Peyer's patch (tissue), 4 donors: ENCODE measurements at places on chromosomes 13 and 19.

DNA sequence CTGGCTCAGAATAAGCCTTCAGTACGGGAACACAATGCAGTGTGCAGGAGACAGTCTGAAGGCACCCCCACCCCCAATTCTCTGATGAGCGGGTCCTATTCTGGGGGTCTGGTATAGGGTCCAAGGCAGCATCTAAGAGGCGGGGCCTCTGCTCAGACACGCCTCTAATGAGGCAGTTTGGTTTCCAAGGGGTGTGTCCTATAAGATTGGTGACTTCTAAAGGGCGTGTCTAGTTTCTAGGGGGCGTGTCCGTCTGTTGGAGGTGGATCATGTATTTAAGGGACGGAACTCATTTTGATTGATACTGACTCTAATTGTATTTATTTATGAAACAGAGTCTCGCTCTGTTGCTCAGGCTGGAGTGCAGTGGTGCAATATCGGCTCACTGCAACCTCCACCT lies 8.7 kb downstream of the FIZ1 start:
- peaks cover 21% of the 10 kb centered on the region for H3K4me1 ChIP-seq
- DNase-seq, result no peak
- H3K27me3 ChIP-seq, result no peaks in the 10 kb centered on the region
- no peak overlapping the region for H3K4me3 ChIP-seq

DNA sequence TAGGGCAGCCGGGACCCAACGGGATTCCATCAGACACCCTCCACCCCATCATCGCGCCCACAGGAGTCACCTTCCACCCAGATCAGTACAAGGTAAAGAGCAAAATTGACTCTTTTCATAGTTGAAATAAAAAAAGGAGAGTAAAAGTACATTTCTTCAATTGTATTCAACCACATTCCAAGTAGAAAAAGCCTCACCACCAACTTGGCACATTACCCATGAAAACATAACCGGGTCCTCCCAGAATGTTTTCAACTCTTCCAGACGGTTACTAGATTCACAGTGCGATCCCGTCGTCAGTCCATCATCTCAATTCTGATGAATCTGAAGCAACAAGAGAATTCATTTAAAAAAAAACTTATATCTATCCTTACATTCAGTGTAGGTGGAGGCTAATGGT lies 125.2 kb downstream of the RAB20 start:
- no peaks in the 10 kb centered on the region for H3K27me3 ChIP-seq
- DNase-seq, result no peak
- no peaks in the 10 kb centered on the region for H3K36me3 ChIP-seq
- no peak overlapping the region for H3K4me3 ChIP-seq
- H3K4me1 ChIP-seq, result no peaks in the 10 kb centered on the region

DNA sequence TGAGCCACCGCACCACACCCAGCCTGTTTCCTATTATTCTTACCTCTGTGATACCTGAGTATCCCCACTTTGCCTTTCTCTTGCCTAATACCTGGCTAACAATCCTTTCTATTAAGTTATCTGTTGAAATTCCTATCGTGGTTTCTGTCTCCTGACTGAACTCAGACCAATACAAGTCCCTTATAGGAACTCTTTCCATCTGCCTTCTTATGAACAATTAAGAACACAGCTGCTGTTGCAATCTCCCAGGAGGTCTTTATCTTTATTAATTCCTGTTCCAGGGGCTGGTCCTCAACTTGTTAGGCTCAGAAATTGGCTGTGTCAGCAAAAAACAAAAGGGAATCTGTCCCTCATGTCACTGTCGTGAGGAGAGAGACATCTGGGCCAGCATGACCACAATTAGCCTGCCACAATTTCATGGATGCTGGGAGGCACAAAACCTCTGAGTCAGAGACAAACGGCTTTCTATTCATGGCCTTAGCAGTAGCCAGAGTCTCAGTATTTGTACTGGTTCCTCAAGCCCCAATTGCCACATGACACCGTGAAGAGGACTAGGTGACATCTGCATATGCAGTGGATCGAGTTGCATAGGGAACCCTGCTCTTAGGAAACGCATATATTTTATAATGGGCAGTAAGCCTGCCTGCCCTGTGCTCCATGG lies 58.2 kb downstream of the NUFIP1 start:
- no peaks in the 10 kb centered on the region for H3K4me1 ChIP-seq
- H3K27ac ChIP-seq, result no peak overlapping the region
- no peak for DNase-seq
- H3K36me3 ChIP-seq, result no peaks in the 10 kb centered on the region
- H3K27me3 ChIP-seq, result no peaks in the 10 kb centered on the region

- no peak overlapping the region for H3K27ac ChIP-seq
- H3K36me3 ChIP-seq, result no peaks in the 10 kb centered on the region
- H3K4me1 ChIP-seq, result no peaks in the 10 kb centered on the region
- no peak overlapping the region for H3K4me3 ChIP-seq
- DNase-seq, result no peak
Observed at GRCh38 chr13:77545626-77546412, 10.3 kb downstream of the SCEL start.

DNA sequence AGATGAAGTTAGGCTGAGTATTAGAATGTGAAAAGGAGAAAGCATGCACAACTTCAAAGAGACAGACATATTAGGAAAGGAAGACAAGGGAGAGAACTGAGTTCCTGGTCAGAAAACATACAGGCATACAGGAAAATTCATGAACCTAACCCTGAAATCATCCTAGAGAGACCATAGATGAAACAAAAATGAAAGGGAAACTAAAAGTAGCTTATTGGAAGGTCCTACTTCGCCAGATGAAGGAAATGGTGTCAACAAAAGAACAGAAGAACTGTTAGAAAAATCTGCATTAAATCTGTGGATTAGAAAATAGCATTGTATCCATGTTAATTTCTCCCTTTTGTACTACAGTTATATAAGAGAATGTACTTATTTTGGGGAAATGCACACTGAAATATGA lies 169.0 kb upstream of the UFM1 start:
- no peak overlapping the region for H3K27ac ChIP-seq
- no peaks in the 10 kb centered on the region for H3K27me3 ChIP-seq
- H3K4me1 ChIP-seq, result no peaks in the 10 kb centered on the region

DNA sequence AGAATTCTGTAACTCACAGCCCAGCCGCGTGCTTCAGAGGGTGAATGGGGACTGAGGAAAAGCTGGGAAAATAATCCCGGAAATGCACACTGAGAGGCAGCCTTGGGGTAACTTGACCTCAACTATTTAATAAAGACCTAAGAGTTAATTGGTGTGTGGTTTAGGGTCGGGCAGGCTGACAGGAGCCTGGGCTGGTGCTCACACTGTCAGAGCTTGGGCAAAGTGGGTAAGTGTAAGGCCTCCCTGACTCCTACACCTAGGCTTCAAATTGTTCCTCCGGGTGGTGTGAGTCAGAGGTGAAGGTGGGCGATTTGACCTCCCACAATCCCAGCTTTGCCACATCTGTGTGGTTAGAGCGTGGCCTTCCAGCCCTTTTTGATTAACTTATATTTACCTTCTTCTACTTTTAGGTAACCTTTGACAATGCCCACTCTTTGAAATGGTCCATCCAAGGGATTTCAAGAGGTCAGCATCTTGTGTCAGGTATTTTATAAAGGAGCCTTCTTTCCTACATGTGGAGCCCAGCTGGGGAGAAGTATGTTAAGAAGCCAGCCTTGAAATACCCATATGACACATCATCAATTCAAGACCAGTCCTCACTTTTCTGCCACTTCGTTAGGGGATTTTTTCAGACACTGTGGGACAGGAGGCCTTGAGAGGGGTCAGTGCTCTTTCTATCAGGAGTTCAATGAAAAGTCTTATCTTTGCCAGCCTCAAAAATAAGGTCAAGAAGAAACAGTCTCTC lies 114.2 kb downstream of the NUFIP1 start:
- H3K27me3 ChIP-seq, result no peaks in the 10 kb centered on the region
- H3K27ac ChIP-seq, result no peak overlapping the region
- no peaks in the 10 kb centered on the region for H3K36me3 ChIP-seq

DNA sequence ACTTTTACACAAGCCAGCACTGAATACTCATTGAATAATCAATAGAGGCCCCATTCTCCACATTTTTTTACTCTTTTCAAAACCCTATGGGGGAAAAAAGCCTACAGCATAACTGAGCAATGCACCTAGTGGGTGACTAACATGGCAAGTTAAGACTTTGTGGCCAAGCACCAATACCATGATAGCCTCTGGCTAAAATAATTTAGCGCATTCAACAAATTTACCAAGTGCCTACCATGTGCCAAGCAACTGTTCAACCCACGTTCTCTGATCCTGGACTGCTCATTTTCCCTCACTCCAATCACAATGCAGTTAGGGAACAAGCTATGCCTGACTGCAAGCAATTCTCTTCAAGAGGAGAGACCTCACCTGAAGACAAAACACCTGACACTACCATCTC lies 3.0 kb downstream of the ANKRD10 start:
- no peak for DNase-seq
- H3K4me3 ChIP-seq, result no peak overlapping the region
- H3K27ac ChIP-seq, result peak overlapping the region; percentile 95
- no peaks in the 10 kb centered on the region for H3K36me3 ChIP-seq
- H3K27me3 ChIP-seq, result no peaks in the 10 kb centered on the region

DNA sequence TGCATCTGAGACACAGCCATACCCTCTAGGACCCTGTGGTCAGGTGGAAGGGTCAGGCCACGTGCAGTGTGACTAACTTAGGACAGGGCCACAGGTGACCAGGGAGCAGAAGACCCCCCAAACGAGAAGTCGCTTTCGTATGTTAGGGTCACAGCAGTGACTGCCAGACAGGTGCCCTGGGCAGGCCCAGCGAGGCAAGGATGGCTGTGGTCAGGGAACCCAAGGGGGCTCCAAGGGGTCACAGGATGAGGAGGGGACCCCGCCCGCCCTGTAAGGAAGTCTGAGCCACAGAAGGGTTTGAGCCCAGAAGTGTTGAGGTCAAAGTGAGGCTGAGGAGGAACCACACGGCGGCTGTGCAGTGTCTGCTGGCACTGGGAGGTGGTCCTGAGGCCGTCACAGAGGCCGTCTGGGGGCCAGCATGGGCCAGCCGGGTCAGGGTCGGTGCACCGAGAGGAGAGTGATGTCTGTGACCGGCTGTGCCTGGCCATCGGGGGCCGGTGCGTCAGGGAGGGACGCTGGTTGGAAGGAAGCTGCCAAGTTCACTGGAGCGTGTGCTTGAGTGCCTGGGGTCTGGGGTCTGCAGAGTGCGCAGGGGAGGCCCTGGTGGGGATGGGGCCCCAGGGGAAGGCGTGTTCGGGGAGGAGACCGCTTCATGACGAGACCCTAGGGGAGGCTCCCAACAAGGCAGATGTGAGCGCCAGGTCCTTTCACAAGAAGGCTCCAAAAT lies 24.8 kb upstream of the TMEM255B start:
- DNase-seq, result peak; percentile 41
- H3K4me3 ChIP-seq, result no peak overlapping the region
- no peaks in the 10 kb centered on the region for H3K27me3 ChIP-seq
- no peaks in the 10 kb centered on the region for H3K4me1 ChIP-seq

DNA sequence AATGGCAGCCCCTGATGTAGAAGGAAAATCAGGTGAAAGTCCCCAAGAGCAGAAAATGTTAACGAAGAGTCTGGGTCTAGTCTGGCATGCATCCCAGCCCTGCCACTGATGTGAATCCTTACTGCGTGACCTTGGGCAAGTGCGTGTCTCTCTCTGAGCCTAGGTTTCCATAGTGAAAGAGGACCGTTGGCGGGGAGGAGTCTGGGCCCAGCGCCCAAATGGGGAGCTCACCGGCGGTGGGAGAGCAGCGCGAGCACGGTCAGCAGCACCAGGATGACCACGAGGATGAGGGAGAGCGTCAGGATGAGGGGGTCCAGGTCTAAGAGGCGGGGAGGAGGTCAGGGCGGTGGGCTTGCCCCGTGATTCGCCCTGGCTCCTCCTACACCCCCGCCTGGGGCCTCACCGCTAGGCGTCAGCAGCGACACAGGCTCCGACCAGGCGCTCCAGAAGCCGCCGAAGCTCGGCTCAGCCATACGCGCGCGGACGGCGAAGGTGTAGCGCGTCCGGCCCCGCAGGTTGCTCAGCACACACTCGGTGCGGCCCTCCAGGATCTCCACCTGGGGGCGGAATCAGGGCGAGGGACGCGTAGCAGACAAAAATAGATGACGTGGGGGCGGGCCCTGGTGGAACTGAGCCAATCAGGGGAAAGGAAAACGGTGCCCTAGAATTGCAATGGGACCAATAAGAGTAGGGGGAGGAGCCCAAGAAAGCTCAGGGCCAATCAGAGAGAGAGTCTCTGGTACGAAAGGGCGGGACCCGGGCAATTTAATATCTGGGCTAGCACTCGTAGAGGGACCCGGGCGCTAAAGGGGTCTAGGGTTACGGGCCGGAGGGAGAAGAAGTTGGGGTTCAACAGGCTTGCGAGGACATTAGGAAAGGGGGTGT lies 3.2 kb downstream of the EPOR start:
- no peaks in the 10 kb centered on the region for H3K27me3 ChIP-seq
- H3K4me3 ChIP-seq, result peak overlapping the region; percentile 59
- DNase-seq, result peak; percentile 98
- no peaks in the 10 kb centered on the region for H3K36me3 ChIP-seq
- peak overlapping the region; percentile 94 for H3K27ac ChIP-seq
- peaks cover 21% of the 10 kb centered on the region for H3K4me1 ChIP-seq

GRCh38 chr13:32911506-32911905 lies 104.7 kb upstream of the KL start:
- no peak for DNase-seq
- H3K4me3 ChIP-seq, result no peak overlapping the region
- no peaks in the 10 kb centered on the region for H3K4me1 ChIP-seq
- no peak overlapping the region for H3K27ac ChIP-seq

DNA sequence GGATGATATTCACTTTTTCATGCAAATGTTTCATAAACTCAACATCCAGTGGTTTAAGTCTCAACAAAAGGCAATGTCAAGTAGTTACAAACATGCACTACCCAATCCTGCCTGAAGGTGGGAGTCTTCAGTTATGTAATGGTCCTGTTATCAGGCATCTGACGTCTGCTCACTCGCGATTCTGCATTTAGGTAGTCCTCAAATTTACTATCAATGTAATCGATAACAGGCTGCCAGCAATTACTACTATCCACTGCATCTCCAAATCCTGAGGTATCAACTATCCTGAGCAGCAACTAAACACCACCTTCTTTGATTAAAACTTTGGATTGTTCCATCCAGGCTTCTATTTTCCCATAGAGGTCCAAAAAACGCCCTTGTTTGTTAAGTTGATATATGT lies 51.2 kb downstream of the NLRP12 start:
- no peaks in the 10 kb centered on the region for H3K27me3 ChIP-seq
- no peaks in the 10 kb centered on the region for H3K4me1 ChIP-seq
- H3K4me3 ChIP-seq, result no peak overlapping the region
- H3K27ac ChIP-seq, result no peak overlapping the region
- peak; percentile 39 for DNase-seq

- no peak for DNase-seq
- no peaks in the 10 kb centered on the region for H3K36me3 ChIP-seq
- H3K4me1 ChIP-seq, result no peaks in the 10 kb centered on the region
- no peak overlapping the region for H3K27ac ChIP-seq
- H3K27me3 ChIP-seq, result no peaks in the 10 kb centered on the region
Observed at GRCh38 chr13:111044087-111044830, 70.9 kb upstream of the ARHGEF7 start.

- H3K4me1 ChIP-seq, result peaks cover 16% of the 10 kb centered on the region
- no peak overlapping the region for H3K27ac ChIP-seq
- H3K36me3 ChIP-seq, result no peaks in the 10 kb centered on the region
- DNase-seq, result no peak
Observed at GRCh38 chr19:1452802-1453524, 3.0 kb downstream of the APC2 start.
